ENCODE measurements at places on chromosomes 6 and 20.

DNA sequence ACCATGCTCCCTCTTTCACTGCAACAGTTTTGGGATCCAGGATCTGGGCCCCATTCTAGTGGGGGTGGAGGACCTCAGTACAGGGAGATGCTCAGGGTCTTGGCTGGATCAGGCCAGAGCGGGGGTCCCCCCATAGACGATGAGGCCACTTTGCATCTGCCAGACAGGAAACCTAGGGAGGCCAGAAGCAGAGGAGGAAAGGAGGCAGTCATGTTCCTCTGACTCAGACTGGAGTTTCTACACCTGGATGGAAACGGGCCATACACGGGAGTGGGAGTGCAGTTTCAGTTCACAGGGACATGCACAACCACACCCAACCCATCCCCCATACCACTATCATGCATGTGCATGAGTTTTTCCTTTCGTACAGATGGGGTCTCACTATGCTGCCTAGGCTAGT is 3.6 kb upstream of the EMILIN3 start:
- DNase-seq = no peak

GRCh38 chr6:6218759-6219085 is 101.7 kb downstream of the F13A1 start:
- DNase-seq = no peak

DNA sequence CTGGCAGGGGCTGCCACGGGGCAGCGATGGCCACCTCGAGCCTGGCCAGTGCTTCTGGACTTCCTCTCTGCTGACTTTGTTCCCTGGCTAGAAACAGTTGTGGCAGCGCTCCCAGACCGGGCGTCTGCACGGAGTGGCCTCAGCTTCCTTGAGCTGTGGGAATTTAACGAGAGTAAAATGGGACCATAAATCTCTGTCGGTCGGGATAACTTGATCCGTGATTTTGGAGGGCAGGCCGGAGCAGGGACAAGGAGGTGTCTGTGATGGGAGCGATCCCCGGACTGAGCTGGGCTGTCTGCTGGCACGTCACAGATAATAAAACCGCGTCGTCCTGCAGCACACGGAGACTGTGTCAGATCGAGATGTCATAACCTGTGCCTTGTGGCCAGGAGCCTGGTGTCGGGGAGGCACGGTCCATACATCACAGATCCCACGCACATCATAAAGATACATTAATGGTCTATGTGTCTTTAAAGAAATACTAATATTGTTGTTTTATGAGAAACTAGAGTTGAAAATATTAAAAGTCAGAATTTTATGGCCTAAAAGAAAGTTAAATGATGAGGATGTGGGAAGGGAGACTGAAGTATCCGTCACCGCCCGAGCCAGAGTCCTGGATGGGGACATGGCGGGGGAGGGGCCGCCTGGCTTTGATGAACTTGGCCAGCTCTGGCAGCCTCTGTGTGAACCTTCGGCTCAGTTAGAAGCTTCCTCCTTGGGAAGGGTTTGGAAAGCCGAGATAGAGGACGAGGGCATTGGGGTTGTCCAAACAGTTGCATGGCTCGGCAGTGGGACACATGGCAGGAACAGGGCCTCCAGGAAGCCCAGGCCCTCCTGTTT is 6.5 kb upstream of the RBBP8NL start:
- DNase-seq = no peak

- DNase-seq = no peak
These were observed 234.1 kb upstream of the BMP2 start for GRCh38 chr20:6533351-6533750.

DNA sequence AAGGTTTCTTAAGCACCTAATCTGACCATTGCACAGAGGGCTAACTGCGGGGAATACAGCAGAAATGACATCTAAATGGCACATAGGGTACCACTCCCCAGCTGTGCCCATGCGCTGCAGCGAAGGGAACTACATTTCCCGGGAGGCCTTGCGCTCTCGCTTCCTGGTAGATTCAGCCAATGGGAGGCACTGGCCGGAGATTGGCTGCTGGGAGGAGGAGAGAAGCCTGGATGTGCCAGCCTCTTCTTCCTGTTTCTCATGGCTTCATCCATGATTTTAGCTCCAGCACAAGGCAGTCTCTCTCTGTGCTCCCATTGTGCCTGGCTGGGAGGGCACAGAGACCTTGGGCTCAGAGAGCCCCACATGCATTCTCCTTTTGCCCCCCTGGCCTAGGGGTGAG is 101.7 kb upstream of the FOXA2 start:
- DNase-seq = peak; percentile 84

DNA sequence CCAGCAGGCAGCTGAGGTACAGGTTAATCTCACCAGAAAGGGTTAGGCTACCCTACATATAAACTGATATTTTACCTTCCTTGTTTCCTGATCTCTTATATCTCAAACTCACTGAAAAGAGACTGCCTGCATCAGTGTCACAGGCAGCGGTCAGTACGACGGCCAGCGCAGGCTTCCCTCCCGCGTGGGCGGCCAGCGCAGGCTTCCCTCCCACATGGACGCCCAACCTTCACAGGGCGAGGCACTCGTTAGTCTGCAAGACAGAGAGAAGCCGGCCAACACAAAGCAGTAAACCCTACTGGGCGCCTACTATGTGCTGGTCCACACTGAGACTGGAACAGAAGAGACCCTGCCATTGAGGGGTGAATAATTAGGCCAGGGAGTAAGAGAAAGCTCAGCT is 33.0 kb downstream of the TTI1 start:
- DNase-seq = no peak

DNA sequence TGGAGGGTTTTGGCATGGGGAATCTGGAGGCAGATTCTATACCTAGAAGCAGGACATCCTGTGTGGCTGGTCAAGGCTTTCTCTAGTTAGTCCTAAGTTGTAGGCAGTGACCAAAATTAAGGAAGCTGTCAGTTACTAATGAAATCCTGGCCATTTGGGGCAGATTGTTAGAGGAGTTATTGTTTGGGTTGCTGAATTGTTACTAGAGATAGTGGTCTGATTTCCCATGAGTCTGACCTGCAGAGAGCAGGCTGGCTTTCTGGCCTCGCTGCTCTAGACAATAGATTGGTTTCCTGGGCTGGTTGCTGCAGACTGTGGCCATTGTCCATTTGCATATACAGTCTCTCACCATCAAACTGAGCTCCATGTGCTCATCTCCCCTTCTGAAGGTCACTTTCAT is 205.0 kb upstream of the SASH1 start:
- DNase-seq = no peak

- DNase-seq = no peak
These were observed 148.8 kb downstream of the DTNBP1 start for GRCh38 chr6:15513801-15514711.

- DNase-seq = no peak
These were observed 88.6 kb downstream of the LINC00237 start for GRCh38 chr20:21017528-21018085.

DNA sequence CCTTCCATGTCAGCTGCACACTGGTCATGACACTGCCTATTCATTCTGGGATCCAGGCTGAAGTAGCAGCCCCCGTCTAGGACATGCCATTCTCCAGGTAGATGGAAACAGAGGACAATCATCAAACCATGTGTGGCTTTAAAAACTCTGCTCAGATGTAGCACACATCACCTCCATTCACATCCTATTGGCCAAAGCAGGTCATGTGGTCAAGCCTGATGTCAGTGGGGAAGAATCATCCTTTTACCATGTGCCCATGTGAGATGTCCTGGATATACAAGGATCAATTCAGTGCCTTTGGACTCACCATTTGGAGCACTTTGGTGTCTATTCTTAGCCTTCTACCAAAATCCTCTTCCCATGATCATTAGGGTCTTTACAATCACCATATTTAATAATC is 99.5 kb downstream of the CDC5L start:
- DNase-seq = no peak

DNA sequence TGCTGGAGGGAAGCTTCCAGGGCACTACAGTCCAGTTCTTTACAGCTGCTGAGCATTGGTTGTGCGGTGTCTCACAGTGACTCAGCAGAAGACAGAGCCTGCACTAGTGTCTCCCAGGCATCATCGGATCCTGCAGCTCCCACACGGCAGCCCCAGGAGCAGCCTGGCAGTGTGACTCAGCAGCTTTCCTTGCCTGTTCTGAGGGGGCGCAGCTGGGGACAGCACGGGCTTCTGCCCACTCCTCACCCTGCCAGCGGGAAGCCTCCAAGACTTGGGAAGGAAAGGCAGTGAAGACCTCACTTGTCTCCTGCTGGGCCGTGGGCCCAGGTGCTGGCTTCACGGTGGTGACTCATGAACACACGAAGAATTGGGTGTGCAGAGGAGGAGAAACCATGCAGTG is 165.4 kb downstream of the SYNDIG1 start:
- peak; percentile 65 for DNase-seq

GRCh38 chr20:47464380-47465101 is 37.1 kb upstream of the NCOA3 start:
- no peak for DNase-seq
